BJ (cell line): ENCODE measurements at places on chromosomes 16 and 17.

GRCh38 chr16:88923926-88924833, 52.8 kb downstream of the CBFA2T3 start:
- DNase-seq, result no peak

DNA sequence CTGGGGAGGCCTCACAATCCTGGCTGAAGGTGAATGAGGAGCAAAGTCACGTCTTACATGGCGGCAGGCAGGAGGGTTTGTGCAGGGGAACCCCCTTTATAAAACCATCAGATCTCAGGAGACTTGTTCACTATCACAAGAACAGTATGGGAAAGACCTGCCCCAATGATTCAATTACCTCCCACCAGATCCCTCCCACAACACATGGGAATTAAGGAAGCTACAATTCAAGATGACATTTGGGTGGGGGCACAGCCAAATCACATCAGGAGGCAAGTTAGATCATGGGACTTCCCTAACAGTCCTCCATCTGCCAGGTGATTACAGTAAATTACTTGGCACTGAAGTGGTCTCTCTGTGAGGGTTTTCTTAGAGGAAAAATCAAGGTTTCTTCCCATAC, 5.3 kb downstream of the TMEM114 start:
- no peak for DNase-seq

DNA sequence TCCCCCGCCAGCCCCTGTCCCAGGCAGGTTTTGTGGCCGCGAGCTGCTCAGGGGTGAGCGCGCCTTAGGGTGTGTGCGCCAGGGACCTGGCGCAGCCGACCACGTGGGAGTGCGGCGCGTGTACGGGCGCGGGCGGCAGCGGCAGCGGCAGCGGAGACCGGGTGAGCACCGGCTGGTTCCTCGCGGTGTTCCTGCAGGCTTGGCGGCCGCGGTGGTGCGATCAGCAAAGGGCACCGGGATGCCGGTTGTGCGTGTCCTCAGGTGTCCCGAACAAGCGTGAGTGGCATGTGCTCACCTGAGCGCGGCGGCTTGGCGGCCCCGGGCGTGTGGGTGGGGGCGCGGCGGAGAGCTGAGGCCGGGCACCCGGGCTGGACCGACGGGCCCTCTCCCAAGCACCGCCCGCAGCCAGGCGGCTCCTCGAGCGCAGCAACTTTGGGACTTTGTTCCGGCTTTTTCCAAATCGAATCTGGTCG, 381 bp upstream of the HSD11B2 start:
- DNase-seq, result no peak

- DNase-seq, result no peak
Measured at GRCh38 chr17:5331506-5331905, 49.4 kb downstream of the RABEP1 start.

DNA sequence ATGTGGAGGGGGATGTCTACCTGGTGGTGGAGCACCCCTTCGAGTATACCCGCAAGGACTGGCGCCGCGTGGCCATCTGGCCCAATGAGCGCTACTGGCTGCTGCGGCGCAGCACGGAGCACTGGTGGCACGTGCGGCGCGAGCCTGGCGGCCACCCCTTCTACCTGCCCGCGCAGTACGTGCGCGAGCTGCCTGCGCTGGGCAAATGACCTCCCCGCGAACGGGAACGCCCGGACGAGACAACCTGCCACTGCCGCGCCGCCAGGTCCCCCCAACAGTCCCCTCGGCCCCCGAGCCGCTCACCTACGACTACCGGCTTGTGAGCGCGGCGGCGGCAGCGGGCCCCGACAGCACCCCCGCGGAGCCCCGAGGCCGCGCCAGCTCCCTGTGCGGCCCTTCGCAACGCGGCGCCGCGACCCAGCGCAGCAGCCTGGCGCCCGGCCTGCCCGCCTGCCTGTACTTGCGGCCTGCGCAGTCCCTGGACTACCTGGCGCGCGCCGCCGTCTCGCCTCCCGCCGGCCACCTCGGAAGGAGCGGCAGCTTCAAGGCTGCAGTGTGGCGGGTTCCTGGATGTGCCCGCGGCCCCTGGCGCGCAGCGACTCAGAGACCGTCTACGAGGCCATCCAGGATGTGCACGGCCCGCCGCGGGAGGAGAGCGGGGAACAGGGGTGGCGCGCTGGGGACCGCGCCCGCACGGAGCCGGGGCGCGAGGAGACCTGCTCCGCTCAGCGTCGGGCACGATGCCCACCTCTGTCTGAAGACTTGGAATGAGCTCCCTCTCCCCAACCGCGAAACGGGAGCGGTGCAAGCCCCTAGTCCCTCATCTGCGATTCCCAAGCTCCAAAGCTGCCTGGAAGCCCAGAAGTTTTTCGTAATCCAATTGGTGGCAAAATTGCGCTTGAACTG, 48.7 kb upstream of the AMZ2 start:
- DNase-seq, result no peak
